ENCODE measurements at places on chromosomes 7 and 10. TPM values are rescaled to one million over a fixed set of nuclear protein-coding genes. Genes with fewer than 3 reads are reported as not detected.

ARF5 gene
- total RNA-seq, result 105 TPM

GCK gene
- total RNA-seq, result not detected

ANKRD61 gene
- total RNA-seq, result not detected

CPED1 gene
- total RNA-seq, result 30.0 TPM

FGFR2 gene
- total RNA-seq, result not detected

TMEM270 gene
- total RNA-seq, result not detected

AQP1 gene
- total RNA-seq, result 2.8 TPM

NXPH1 gene
- total RNA-seq, result not detected

ACHE gene
- 0.16 TPM for total RNA-seq

CFTR gene
- 0.09 TPM for total RNA-seq

SLC18A3 gene
- not detected for total RNA-seq

PDK4 gene
- total RNA-seq, result 0.72 TPM

STEAP4 gene
- 2.1 TPM for total RNA-seq

COL17A1 gene
- total RNA-seq, result 2.3 TPM

C10orf53 gene
- total RNA-seq, result not detected

FMC1 gene
- 8.4 TPM for total RNA-seq

FGL2 gene
- 39.3 TPM for total RNA-seq

PRSS37 gene
- total RNA-seq, result not detected

RARRES2 gene
- 1.4 TPM for total RNA-seq

CRCP gene
- total RNA-seq, result 46.8 TPM

TMEM229A gene
- total RNA-seq, result 3.8 TPM

WASHC2C gene
- 26.7 TPM for total RNA-seq

CHST3 gene
- total RNA-seq, result 19.3 TPM

MACROH2A2 gene
- 10.0 TPM for total RNA-seq

XRCC2 gene
- 1.1 TPM for total RNA-seq

HMX2 gene
- total RNA-seq, result not detected

VSTM2A gene
- not detected for total RNA-seq

HOXA11 gene
- not detected for total RNA-seq

GPR85 gene
- total RNA-seq, result 2.4 TPM

PRLHR gene
- total RNA-seq, result not detected

IKZF1 gene
- total RNA-seq, result not detected

Measured in fibroblast of the aortic adventitia (primary cell).